Osteocyte (in vitro differentiated cells): ENCODE measurements at places on chromosomes 3 and 15.
A peak's percentile ranks its signal among the peaks of the same experiment; 100 is the strongest.

DNA sequence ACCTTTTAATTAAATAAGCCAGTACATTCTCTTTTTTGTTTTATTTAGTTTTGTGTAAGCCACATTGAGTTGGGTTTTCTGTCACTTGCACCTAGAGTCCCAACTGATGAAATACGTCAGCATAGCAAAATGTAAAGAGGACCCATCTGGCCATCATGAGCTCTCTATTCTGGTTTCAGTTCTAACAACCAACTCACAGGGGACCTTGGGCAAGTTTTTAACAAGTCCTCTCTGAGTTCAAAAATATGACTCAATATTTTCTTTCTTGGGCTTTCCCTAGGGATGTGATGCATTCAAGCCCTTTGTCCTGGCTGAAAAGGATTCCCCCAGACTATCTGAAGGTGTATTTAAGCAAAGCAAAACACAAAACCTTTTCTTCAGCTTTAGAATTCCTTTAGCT lies 32.9 kb downstream of the PLCH1 start:
- no peak for DNase-seq

DNA sequence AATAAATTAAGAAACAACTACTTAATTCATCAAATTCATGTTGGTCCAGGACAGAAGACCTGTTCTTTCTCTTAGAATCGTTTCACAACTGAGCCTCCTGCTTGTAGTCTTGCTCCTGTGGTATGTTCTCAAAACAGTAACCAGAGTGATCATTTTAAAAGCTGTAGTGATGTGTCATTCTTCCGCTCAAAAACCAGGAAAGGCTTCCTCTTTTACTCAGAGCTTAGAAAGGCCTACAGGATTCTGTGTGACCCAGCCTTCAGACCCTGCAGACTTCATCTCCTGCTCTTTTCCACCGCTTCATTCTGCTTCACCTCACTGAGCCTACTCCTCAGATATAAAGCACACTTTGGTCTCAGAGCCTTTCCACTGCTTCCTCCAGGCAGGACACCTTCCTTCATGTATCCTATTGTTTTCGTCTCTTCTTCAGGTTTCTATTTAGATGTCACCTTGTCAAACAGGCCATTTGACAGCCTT lies 22.7 kb downstream of the ST6GAL1 start:
- no peak for DNase-seq

- DNase-seq = no peak
Observed at GRCh38 chr15:52660192-52660591, 19.0 kb downstream of the ATOSA start.

DNA sequence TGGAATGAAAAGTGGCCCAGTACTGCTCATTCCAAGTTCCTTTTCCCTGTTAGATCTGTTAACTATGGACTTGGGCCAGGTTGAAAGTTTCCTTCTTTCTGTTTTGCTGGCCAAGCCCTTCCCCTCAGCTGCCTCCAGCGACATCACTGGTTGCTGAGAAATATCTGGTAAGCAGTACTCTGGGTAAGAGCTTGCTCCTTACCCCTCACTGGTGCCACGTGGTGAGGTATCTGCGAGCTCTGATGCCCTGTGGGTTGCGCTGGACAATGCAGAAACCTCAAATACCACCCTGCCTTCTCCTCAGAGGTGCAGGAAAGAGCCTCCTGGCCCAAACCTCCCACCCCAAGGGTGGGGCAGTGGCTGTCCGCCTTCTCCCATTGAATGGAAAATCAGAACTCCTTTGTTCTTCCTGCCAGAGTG lies 42.9 kb upstream of the APH1B start:
- DNase-seq = no peak

- no peak for DNase-seq
Observed at GRCh38 chr15:60390871-60391501, 6.8 kb downstream of the ANXA2 start.

DNA sequence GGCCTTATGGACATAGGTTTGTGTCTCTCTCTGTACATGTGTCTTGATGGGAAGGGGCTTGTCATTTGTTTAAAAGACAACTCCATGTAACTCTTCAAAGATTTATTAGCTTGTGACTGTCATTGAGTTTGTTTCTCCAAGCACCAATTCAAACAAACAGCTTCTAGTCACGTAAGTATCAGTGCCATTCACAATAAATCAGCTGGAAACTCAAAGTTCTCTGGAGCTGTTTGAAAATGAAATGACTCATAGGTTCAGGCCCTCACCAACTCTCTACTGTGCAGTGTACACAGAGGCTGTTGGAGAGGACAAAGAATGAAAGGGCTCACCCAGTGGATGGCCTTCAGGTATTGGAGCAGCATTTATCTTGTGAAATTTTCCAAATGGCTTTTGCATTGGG lies 476.3 kb downstream of the AGBL1 start:
- DNase-seq = no peak

GRCh38 chr3:31250116-31250777 lies 282.5 kb upstream of the STT3B start:
- no peak for DNase-seq

DNA sequence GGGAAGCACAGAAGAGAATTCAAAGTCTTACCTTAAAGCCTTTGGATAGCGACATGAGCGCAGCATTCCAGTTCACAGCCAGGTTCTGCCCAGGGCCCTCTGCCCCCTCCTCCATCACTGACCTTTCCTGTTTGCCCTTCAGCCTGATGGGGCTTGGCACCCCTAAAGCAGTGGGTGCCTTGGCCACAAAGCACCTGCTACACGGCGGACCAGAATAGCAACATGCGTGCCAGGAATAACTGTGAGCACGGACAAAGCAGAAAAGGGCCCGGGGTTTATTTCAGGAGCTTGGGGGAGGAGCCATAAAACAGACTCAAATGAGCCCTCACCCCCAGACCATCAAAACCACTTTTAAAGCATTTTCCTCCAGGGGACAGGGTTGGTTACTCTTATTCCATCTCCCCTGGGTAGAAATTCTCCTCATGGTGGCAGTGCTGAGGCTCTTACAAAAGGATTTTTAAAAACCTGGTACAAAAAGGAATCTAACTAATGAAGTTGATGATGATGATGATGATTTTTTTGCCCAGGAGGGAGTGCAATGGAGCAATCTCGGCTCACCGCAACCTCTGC lies 135.4 kb downstream of the KLF13 start:
- peak; percentile 60 for DNase-seq

- no peak for DNase-seq
Observed at GRCh38 chr3:66181764-66182163, 39.0 kb upstream of the SLC25A26 start.

DNA sequence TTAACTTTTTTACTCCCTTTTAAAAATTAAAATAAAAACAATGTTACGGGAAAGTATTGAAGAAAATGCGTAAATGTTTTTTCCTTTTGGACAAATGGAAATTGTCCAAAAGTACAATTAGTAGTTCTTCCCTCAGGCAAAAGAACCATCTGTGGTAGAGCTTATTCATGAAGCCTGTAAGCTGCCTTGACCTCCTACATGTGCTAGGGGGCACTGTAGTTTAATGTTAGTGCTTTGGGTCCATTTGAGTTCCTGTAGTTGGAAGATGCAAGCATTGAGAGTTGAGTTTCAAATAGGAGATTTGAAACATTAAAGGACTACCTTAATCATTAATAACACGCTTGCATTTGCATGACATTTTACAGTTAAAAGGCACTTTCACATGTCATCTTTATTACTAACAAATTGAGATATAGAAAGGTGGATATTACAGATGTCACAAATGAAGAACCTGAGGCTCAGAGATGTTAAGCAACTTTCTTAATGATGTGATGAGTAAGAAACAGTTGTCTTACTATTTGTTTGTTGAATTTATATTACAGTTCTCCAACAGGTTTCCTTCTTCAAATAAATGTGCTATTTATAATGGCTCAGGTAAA lies 1.8 kb upstream of the ZNF385D start:
- DNase-seq = no peak

GRCh38 chr3:120802916-120803315 lies 60.4 kb downstream of the GTF2E1 start:
- no peak for DNase-seq

DNA sequence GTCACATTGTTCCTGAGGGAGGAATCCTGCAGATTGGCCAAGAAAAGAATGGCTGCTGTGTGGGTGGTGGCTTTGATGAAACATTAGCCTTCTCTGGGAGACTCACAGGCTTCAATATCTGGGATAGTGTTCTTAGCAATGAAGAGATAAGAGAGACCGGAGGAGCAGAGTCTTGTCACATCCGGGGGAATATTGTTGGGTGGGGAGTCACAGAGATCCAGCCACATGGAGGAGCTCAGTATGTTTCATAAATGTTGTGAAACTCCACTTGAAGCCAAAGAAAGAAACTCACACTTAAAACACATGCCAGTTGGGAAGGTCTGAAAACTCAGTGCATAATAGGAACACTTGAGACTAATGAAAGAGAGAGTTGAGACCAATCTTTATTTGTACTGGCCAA lies 6.1 kb downstream of the PTX3 start:
- no peak for DNase-seq

GRCh38 chr15:41856716-41857115 lies 18.1 kb downstream of the PLA2G4B start:
- no peak for DNase-seq

GRCh38 chr3:190739641-190740185 lies 122.8 kb downstream of the GMNC start:
- DNase-seq = no peak

GRCh38 chr3:32340039-32340438 lies 51.6 kb upstream of the CMTM7 start:
- no peak for DNase-seq

DNA sequence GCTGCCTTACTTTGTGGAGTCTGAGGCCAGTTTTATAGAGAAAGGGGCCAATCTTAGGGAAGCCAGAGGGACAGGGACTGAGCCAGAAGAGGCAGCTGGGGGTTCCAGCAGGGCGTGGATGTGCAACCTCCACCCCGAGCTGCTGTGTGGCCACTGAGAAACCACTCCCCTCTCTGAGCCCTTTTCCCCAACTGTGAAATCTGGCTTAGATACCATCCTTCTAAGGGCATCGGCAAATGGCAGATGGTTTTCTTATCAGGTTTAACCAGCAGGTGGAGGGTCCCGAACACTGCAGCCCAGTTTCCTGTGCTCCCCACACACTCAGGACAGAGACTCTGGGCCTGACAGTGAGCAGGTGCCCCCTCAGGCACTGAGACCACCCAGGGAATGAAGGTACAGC lies 55.8 kb upstream of the SLC6A6 start:
- no peak for DNase-seq

DNA sequence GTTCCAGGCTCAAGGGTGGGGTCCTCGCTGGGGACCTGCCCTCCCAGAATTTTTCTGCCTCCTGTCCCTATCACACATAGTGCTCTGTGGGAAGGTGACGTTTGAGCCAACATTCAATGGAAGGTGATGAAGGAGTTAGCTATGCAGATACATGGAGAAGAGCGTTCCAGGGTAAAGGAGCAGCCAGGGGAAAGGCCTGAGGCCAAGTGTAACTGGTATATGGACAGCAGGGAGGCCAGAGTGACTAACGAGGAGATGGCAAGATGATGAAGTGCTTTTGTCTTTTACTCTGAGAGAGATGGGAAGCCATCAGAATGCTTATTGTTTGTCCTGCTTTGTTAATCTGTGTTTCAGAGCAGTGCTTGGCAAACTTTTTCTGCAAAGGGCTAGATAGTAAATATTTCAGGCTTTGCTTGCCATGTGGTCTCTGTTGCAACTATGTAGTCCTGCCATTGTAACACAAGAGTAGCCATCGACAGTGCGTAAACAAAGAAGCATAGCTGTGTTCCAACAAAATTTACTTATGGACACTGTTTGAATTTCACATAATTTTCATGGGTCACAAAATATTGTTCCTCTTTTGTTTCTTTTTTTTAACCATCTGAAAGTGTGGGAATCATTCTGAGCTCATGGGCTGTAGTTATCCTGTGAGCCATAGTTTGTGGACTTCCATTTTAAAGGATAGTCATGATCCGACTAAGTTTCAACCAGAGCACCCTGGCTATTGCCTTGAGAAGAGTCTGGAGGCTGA lies 25.8 kb upstream of the PIAS1 start:
- DNase-seq = peak; percentile 5

DNA sequence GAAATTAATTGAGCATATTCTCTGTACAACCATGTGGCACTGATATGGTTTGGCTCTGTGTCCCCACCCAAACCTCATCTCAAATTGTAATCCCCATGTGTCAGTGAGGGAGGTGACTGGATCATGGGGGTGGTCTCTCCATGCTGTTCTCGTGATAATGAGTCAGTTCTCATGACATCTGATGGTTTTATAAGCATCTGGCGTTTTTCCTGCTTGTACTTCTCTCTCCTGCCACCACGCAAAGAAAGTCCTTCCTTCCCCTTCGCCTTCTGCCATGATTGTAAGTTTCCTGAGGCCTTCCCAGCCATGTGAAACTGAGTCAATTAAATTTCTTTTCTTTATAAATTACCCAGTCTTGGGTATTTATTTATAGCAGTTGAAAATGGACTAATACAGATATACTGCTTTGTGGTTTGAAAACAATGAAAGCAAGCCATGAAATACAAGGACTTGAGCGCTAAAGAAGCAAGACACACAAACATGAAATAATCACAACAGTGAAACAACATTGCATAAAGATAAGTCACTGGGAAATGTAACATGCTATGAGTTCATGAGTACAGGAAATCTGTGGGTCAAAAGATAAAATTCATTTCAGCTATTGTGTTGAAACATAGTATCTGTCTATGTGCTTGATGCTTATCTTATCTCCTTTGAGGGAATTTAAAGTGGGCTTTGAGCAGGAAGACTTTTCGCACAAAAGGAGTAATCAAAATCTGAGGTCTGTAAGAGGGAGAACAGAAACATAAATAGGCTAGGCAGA lies 288.7 kb downstream of the GBE1 start:
- DNase-seq = no peak

GRCh38 chr3:179410331-179410730 lies 40.9 kb downstream of the GNB4 start:
- DNase-seq = no peak

DNA sequence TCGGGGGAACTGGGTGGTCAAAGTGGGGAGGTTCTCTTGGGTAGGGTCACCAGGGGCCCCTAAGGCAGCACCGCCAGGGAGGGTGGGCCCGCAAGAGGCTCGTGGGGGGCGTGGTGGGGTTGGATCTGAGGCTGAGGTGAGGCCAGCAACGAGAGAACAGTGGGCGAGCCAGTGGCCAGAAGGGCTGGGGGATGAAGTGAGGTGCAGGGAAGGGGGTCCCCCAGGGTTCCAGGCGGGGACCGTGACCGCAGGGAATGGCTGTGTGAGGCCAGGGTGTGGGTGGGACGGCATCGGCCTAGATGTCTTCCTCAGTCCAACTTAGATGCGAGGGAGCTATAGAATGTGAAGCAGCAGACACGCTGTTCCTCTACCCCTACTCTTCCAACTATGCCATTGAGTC lies 78.2 kb downstream of the SNRK start:
- no peak for DNase-seq
